Motor neuron (in vitro differentiated cells): ENCODE measurements at places on chromosomes 2 and 18.

DNA sequence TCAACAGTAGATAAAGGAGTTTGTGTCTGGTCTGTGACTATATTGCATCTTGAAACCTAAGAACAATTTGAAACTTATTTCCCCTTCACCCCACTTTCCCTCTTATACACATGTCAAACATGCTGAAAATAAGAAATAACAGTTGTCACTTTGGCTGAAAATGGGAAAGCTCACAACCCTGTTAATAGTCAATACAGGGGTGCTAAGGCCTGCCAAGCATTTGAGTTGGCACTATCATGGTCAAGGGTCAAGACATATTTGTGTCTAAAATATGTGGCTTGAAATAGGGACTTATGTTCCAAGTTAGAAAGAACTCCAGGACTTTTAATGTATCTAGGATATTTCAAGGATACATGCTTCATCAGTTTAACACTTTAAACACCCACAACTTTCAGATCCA, 20.6 kb downstream of the PAIP2B start:
- ATAC-seq: no peak

DNA sequence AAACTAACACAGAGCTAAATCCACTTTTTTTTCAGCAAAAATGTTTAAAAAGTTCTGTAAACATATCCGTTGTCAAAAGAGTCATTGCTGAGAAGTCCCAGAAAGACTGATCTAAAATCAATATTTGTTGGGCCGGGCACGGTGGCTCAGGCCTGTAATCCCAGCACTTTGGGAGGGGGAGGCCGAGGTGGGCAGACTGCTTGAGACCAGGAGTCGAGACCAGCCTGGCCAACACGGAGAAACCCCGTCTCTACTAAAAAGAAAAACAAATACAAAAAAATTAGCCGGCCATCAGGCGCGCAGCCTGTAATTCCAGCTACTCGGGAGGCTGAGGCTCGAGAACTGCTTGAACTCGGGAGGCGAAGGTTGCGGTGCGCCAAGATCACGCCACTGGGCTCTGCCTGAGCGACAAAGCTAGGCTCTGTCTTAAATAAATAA, 1.4 kb downstream of the OLA1 start:
- ATAC-seq: no peak

DNA sequence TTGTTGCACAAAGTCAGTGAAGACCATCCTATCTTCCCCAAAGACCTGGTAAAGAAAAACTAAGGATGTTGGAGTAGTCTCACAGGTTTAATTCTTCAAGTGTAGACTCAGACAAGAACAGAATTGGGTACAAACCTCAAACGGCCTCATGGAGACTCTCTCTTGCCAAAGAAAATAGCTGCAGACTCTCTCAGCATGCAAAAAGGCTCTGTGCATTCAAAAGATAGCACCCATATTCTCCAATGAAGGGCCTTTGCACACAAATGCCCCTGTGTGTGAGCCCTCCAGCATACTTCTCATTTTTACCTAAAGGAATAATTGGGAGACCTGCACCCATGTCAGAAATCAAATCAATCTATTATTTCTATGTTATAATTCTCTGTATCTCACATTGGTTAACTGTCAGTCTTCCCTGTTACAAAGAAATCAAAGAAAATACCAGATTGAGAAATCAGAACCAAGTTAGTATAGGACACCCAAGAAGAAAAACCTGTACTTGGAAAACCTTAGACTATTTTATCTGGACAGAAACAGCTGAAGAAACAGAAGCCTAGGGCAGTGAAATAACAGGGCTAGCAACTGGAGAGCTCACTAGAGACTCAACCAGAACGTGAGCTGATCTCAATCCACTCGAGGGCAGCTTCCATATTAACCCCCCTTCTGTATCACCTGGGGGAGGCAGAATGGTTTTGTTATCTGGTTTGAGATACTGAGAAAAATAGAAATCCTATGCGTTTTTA, 134.7 kb upstream of the DNAJC10 start:
- no peak for ATAC-seq

DNA sequence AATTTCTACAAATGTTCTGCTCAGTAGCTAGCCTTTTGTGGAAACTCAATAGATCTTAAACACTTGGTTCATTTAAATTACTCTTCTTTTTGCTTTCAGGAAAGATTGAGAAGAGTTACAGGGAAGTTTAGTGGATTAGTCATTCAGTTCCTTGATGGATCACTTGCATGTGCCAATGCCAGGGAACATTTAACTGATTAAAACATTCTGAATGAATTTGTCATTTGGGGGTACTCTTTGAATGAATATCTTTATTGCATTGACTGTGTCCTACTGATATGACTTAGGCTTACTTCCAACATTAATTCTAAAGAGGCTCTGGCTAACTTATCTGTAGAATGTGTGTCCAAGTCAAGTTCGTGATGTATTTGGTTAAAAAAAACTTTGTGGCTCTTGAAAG, 199.8 kb downstream of the PLCL1 start:
- no peak for ATAC-seq

- no peak for ATAC-seq
Measured at GRCh38 chr2:88628571-88628939, 1.3 kb upstream of the EIF2AK3 start.

GRCh38 chr2:237823544-237823943, 25.0 kb downstream of the RBM44 start:
- ATAC-seq: no peak
